Astrocyte of the hippocampus (primary cell): ENCODE measurements at places on chromosomes 7 and 10.

GRCh38 chr10:43420369-43421200 is 11.6 kb upstream of the HNRNPF start:
- DNase-seq = peak; percentile 92

- DNase-seq = no peak
Measured at GRCh38 chr10:33520223-33520622, 185.8 kb upstream of the NRP1 start.

GRCh38 chr7:47045207-47046051 is 536.5 kb downstream of the TNS3 start:
- no peak for DNase-seq

- no peak for DNase-seq
Measured at GRCh38 chr10:15483215-15484075, 112.4 kb upstream of the FAM171A1 start.

GRCh38 chr7:151128144-151128543 is 39.4 kb downstream of the GBX1 start:
- DNase-seq = no peak

- no peak for DNase-seq
Measured at GRCh38 chr10:28704464-28705161, 27.3 kb downstream of the BAMBI start.

DNA sequence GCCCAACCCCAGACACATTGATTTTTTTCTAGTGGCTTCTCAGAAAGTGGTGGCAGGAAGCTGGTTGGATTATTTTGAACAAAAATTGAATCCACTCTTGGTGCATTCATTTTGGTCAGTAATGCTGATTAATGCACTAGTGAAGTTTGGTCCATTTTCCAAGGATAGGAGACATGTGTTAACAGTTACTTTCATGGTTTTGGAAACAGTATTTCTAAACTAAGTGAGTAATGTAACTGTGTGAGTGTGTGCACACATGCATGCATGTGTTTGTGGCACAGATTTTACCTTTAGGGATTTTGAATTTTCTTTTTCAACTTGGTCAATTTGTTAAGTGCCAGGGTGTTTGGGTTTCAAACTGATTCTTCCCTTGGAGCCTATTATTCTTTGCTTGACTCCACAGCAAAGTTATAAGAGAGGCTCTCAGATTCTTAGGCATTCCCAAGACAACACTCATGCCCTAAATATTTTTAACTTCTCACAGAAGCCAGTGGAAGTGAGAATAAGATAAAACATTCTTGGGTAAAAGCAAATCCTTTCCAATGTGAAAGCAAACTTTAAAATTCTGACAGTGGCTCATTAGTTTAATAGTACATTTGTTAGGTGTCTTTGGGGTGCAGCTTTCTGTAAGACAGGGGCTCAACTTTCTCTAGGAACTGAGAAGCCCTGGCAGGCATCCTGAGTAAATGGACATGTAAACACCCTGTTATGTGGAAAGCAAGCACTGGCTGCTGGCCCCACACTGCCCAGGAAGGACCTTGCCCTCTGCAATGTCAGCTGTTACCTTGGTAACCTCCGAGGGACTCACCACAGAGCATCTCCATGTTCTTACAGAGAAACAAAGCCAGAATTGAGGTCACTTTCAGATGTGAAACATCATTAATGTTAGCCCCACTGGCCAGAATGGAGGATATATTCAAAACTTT is 68.4 kb downstream of the ASAH2B start:
- peak; percentile 26 for DNase-seq

DNA sequence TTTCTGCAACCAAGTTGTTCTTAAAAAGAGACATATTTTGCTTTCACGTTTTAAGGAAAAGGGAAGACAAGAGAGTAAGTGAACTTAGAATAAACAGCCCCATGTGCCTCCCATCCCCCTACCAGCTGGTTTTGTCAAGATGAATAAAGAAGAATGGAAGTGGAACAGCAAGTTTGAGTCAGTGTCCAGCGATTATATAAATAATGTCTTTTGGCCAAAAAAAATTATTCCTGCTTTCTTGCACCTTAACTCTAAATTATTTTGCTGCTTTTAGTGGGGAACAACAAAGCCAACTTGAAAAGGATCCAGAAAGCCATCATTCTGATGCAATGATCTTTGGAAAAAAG is 82.4 kb upstream of the TRIL start:
- DNase-seq = no peak

GRCh38 chr10:100637785-100638184 is 102.0 kb downstream of the HIF1AN start:
- peak; percentile 2 for DNase-seq

DNA sequence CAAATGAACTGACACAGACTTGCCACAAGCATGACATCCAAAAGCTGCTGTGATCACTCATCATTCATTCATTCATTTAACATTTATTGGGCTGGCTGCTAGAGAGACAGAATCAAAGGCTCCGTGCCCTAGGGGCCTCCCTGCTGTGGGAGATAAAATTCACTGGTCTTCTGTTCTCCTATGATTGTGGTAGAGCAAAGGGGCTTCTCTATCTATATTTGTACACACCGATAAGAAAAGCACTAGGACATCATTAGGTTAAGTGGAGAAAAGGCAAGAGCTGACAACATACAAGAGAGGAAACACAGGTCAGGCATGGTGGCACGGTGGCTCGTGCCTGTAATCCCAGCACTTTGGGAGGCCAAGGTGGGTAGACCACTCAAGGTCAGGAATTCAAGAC is 847.0 kb downstream of the TYW1 start:
- no peak for DNase-seq

GRCh38 chr7:34747176-34747781 is 89.3 kb downstream of the NPSR1 start:
- DNase-seq = peak; percentile 5

DNA sequence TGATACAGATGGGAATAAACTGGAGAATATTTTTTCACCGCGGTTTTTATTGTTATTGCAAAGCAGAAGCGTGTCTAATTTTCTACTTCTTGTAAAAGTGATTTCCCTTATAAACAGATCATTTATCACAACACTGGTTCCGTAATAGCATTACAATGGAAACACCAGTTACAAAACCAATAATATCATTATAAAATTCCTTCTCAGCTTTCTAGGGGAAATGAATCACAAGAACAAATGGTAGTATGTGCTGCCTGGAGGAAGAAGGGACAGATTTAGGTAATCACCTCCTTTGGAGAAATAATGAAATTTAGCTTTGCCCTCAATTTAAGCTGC is 2.4 kb upstream of the CCDC6 start:
- no peak for DNase-seq

- DNase-seq = no peak
Measured at GRCh38 chr10:19579761-19580545, 236.3 kb upstream of the PLXDC2 start.
